ENCODE measurements at places on chromosomes 12 and 14. TPM values are rescaled to one million over a fixed set of nuclear protein-coding genes. Genes with fewer than 3 reads are reported as not detected.

DNA sequence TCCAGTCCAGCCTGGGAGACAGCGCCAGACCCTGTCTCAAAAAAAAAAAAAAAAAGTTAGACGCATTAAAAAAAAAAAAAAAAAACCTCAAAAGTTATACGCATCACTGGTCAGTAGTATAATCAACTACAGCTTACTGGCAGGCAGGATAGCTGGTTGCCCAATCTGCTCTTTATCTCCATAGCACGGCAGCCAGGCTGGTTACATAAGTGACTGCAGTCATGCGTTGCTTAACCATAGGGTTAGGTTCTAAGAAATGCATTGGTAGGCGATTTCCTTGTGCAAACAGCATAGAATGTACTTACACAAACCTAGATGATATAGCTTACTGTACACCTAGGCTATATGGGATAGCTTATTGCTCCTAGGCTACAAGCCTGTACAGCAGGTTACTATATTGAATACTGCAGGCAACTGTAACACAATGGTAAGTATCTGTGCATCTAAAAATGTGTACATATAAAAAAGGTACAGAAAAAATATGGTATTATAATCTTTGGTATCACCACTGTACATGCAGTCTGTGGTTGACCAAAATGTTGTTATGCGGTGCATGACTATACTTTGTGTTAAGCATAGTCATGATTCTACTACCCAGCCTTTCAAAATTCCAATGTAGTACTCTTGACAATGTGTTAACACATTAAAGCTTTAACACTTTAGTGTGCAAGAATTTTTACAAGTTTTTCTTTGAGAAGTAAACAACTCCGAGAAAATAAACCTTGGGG, 8.1 kb downstream of the L2HGDH start:
- peak; percentile 20 for DNase-seq

- DNase-seq, result peak; percentile 41
Measured at GRCh38 chr14:66495218-66496098, 9.3 kb downstream of the CCDC196 start.

DNA sequence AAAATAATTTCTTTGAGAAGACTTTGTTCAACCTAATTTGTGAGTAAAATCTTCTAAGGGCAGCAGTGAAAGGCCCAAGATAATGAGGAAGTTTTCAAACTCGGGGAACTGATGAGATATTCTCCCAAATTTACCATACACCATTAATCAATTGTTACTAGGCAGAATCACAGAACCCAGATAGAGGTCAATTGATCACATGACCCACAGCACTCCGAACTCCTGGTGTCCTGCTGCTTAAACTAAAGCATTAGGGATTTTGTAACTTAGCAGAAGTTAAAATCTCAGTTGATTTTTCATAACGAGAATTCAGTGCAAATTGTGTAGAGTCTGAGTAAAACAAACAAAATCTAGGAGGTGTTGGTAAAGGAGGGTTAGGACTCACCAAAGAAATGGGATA, 207.8 kb downstream of the C12orf42 start:
- DNase-seq, result no peak

Gene OR4K15
- not detected for polyA plus RNA-seq

Gene KRT86
- not detected for polyA plus RNA-seq

Gene OR4L1
- polyA plus RNA-seq, result not detected

Gene GUCY2C
- polyA plus RNA-seq, result 0.89 TPM

Gene MFAP5
- polyA plus RNA-seq, result 1.5 TPM

Gene UNC79
- polyA plus RNA-seq, result 0.90 TPM

DNA sequence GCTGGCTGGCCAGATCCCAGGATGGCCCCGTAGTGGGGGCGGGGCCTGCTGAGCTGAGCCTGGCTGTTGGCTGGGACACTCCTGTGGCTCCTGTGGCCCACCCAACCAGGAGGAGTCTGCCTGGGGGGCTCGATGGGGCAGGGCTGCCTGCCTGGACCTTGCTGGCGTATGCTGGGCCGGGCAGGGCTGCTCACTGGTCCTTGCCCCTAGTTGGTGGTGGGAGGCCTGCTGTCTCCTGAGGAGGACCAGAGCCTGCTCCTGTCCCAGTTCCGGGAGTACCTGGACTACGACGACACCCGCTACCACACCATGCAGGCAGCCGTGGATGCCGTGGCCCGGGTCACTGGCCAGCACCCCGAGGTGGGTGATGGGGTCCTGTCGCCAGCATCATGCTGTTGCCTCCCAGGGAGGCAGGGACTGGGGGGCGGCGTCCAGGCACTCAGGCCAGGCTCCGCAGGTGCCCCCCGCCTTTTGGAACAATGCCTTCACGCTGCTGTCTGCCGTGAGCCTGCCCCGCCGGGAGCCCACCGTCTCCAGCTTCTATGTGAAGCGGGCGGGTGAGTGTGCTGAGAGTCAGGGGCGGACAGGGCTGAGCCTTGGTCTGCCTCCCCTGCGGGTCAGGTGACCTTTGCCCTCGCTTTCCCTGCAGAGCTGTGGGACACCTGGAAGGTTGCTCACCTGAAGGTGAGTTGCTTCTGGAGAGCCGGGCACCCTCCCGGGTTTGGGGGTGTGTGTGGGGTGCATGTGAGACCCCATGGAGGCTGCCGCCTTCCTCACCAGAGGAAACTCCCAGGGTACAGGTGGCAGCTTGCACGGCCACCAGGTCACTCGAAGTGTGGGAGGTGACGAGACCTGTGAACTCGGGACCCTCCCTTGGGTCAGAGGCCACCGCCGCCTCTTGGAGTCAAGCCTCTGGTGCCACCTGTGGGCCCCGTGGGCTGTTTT, 3.4 kb downstream of the NOC4L start:
- DNase-seq, result no peak

DNA sequence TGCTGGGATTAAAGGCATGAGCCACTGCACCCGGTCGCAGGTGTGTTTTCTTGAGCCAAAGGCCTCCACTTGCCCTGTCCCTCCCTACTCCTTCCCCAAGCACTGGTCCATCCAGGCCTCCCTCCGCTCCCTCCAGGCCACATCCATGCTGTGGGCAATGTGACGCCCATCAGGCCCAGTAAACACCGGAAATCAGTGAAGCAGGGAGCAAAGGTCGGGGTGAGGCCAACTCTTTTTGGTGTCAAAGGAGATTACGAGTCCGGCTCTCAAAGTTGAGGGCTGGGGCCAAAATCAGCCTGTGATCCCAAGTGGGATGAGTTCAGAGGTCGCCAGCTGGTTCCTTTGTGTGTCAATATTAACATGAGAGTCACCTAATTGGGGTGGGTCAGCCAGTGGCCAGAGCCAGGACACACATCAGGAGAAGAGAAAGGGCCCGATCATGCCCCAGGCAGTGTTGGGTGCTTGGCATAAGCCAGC, 195.7 kb downstream of the RBM19 start:
- DNase-seq, result no peak

Gene RFX4
- not detected for polyA plus RNA-seq

DNA sequence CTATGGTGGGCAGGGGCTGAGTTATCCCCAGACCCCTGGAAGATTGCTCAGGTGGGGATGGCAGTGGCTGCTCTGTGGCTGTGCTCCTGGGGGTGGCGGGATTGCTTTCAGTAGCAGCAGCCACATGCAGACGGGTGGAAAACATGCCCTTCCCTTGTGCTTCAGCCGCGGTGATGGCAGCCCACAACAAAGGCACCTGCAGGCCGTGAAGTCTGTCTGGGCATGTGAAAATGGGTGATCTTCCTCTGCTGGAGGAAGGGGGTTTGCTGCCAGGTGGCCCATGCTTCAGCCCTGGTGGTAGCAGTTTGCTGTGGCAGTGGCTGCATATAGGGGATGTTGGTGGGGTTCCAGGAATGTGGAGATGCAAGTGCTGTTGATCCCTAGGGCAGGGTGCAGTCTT, 326.2 kb upstream of the RGS6 start:
- DNase-seq, result no peak

Gene DDX51
- polyA plus RNA-seq, result 15.7 TPM

Gene GDF3
- 0.50 TPM for polyA plus RNA-seq

DNA sequence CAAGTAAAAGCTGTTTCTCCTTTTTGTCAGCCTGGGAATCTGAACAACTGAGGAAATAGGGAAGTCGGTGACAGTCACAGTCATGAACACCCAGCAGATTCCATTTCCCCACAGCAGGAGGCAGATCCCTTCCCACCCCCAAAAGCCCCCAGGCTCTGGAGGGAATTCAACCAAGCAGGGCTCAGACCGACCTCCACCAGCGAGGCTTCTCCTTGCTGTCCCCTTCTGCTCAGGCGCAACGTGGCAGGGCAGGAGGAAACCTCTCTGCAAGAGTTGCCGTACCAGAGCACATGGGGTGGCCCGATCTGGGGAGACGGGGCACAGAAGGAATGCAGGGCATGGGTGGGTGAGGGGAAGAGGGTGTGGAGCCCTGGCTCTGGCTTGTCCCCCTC, 319 bp downstream of the GALNT6 start:
- DNase-seq, result no peak

DNA sequence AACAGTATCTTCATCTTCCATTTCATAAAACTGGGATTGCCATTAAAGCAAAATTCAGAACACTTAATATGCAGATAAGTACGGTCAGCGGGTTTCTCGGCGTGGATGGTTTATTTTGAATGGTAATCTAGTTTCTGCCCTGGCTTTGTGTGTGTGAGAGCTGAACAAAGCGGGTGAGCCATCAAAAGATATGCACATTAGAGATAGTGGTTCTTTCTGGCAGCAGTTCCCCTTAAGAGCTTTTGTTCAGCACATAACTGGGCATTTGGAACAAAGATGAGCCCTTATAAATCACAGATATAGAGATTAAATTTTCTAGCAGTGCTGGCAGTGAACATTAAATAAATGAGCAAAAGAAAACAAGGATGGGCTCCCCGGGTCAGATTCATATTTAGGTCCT, 207.5 kb downstream of the CALM1 start:
- DNase-seq, result no peak

Gene KCNC2
- polyA plus RNA-seq, result 0.51 TPM

Gene HVCN1
- 9.9 TPM for polyA plus RNA-seq

DNA sequence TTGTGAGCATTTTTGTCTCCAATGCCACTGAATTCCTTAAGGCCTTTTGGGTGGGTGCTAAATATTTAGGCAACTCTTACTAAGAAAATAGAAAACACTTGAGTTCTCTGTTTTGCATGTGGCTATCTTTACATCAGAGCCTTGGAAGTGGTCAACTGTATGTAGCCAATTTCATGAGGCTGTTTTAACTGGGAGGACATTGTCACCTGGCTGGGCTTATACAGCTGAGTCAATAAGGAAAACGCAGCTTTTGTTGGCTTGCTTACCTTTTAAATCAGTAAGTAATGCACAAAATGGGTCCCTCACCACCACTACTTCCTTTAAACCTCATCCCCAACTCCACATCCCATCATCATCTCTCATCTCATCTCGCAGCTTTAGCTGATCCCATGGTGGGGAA, 194.3 kb downstream of the RGS6 start:
- no peak for DNase-seq

Gene TOGARAM1
- polyA plus RNA-seq, result 34.6 TPM

GRCh38 chr12:110039085-110039807, 9.1 kb downstream of the C12orf76 start:
- no peak for DNase-seq

Gene TM9SF1
- polyA plus RNA-seq, result 48.9 TPM

Gene CELA1
- not detected for polyA plus RNA-seq

GRCh38 chr12:127237151-127237550, 1029.8 kb upstream of the TMEM132C start:
- DNase-seq, result no peak

Gene BCL2L2
- 40.1 TPM for polyA plus RNA-seq
